Heart right ventricle (tissue), 16 donors: ENCODE measurements at places on chromosomes 16 and 17.
A peak's percentile ranks its signal among the peaks of the same experiment; 100 is the strongest.

DNA sequence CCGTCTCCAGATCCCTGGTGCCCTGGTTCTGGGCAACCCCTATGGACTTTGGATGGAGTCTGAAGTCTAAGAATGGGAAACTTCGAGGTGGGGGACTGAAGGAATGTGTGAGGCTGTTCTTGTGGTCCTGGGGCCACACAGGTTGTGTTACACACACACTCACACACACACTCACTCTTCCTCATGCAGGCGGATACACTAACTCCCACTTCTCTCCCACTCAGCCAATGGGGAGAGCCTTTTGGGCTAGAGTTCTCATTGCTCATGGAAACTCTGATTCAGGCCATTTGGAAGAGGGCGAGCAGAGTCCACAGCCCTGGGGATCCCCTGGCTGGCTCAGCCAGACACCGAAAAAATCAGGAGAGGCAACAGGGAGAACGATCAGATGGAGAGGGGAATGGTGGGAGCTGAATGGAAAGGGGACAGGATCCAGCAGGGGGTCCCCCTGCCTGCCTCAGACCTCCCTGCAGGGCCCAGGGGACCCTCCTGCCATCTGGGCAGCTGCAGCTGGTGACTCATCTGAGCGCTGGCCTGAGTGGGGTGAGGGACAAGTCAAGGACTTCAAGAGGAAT, 9.1 kb downstream of the IGFBP4 start:
- no peaks in the 10 kb centered on the region for H3K27me3 ChIP-seq
- H3K36me3 ChIP-seq, result no peaks in the 10 kb centered on the region
- peak overlapping the region; percentile 66 for H3K27ac ChIP-seq
- peak; percentile 60 for DNase-seq

- no peaks in the 10 kb centered on the region for H3K36me3 ChIP-seq
- H3K27ac ChIP-seq, result no peak overlapping the region
- no peak for DNase-seq
- H3K4me1 ChIP-seq, result peaks cover 4% of the 10 kb centered on the region
These were observed 9.1 kb downstream of the NEUROD2 start for GRCh38 chr17:39598630-39599003.

DNA sequence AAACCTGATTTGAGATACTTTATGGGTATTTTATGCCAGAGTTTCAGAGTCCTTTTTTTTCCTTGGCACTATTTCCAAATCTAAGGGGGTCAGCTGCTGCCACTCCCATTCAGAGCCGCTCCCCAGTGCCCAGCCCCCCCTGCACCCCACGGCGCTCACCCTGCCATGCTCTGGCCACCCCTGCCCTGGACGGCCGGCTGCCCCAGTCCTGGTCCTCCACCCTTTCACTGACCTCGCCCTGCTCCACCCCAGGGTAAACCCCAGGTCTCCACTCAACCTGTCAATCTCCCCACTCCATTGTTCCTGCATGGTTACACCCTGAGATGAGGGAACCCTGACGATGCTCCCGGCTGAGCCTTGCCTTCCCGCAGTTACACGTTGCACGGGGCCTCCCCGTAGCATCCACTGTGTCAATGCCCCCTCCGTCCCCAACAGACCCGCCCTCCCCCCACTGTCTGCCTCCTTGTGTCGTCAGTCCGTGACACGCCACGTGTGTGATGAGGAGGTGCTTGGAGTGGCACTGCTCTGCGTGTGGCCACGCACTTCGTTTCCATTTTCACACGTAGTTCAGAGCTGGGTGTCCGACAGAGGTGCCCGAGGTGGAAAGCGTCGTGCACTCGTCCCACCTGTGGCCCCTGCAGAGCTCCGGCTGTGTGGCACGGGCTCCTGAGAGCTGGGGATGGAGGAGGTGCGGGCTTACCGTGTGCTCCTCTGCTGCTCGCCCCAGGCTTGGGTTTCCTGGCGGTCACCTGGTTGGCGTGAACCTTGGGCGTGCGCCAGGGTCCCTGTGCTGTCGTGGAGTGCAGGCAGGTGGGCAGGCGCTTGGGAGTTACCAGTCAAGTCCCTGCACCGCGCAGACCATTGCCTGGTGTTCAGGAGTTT, 116.5 kb downstream of the BANP start:
- no peak for DNase-seq
- H3K4me1 ChIP-seq, result peaks cover 9% of the 10 kb centered on the region
- H3K4me3 ChIP-seq, result no peak overlapping the region
- no peak overlapping the region for H3K27ac ChIP-seq

- peaks cover 5% of the 10 kb centered on the region for H3K4me1 ChIP-seq
- H3K27ac ChIP-seq, result no peak overlapping the region
- no peaks in the 10 kb centered on the region for H3K36me3 ChIP-seq
- H3K4me3 ChIP-seq, result no peak overlapping the region
- no peaks in the 10 kb centered on the region for H3K27me3 ChIP-seq
These were observed 6.9 kb downstream of the C17orf67 start for GRCh38 chr17:56826611-56827414.

GRCh38 chr16:55832773-55833691, at the start of gene CES1:
Gene CES1 (minus strand): TSS chr16:55833096. CDS start chr16:55833055, 41 bp downstream.
- H3K36me3 ChIP-seq, result no peaks in the 10 kb centered on the region
- no peaks in the 10 kb centered on the region for H3K27me3 ChIP-seq
- H3K4me1 ChIP-seq, result no peaks in the 10 kb centered on the region
- no peak within 1 kb of the TSS for H3K27ac ChIP-seq
- DNase-seq, result peak; percentile 68

- peaks cover 28% of the 10 kb centered on the region for H3K4me1 ChIP-seq
- DNase-seq, result no peak
- no peak overlapping the region for H3K4me3 ChIP-seq
- no peaks in the 10 kb centered on the region for H3K27me3 ChIP-seq
These were observed 135.8 kb downstream of the CCDC182 start for GRCh38 chr17:57609125-57609877.

GRCh38 chr17:48723423-48724250, 652 bp downstream of the PRAC2 start:
- no peaks in the 10 kb centered on the region for H3K36me3 ChIP-seq
- peaks cover 100% of the 10 kb centered on the region for H3K27me3 ChIP-seq
- DNase-seq, result peak; percentile 18
- no peaks in the 10 kb centered on the region for H3K4me1 ChIP-seq

- no peak overlapping the region for H3K4me3 ChIP-seq
- H3K36me3 ChIP-seq, result no peaks in the 10 kb centered on the region
- no peak overlapping the region for H3K27ac ChIP-seq
- H3K27me3 ChIP-seq, result no peaks in the 10 kb centered on the region
These were observed 24.0 kb downstream of the MYO19 start for GRCh38 chr17:36510636-36511035.

DNA sequence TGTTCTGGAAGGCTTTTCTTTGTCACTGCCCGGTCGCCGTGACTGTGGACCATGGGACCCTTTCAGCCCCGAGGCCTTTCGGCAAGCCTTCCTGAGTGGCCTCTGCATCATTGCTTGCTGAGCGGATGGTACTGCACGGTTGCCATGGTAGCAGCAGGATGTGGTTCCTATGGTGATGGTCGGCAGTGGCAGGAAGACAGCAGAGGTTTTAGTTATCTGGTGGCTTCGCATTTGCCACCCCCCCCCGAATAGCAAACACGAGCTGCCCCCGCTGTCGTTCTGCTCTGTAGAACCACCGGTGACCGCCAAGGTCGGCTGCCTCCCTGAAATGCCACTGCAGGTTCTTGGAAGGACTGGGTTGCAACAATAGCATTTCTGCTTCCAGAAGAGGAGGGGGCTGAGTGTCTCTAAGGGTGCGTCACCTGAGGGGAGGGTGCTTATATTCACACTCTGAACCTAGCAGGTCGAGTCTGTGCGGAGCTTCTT, 76.6 kb downstream of the CMIP start:
- H3K4me1 ChIP-seq, result no peaks in the 10 kb centered on the region
- no peaks in the 10 kb centered on the region for H3K27me3 ChIP-seq
- no peak overlapping the region for H3K4me3 ChIP-seq
- H3K27ac ChIP-seq, result no peak overlapping the region
- H3K36me3 ChIP-seq, result no peaks in the 10 kb centered on the region

GRCh38 chr17:51957786-51958185, 200.7 kb downstream of the CA10 start:
- H3K27ac ChIP-seq, result no peak overlapping the region
- no peaks in the 10 kb centered on the region for H3K27me3 ChIP-seq
- H3K36me3 ChIP-seq, result no peaks in the 10 kb centered on the region

DNA sequence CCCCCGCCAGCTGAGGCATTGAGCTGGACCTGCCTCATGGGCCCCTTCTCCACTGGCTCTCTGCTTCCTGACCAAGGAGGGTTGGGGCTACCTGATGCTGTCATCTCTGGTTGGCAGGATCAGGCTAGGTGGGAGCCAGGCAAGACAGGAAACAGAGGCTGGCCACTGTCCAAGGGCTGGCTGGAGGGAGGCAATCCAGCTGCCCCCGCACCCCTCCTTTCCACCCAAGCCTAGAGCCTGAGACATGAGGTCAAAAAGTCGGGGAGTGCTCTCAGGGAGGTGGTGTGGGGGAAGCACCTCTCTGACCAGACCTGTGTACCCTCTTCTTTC, 14.5 kb downstream of the NGFR start:
- H3K4me1 ChIP-seq, result peaks cover 10% of the 10 kb centered on the region
- peaks cover 24% of the 10 kb centered on the region for H3K27me3 ChIP-seq
- no peaks in the 10 kb centered on the region for H3K36me3 ChIP-seq
- no peak for DNase-seq
- no peak overlapping the region for H3K4me3 ChIP-seq

DNA sequence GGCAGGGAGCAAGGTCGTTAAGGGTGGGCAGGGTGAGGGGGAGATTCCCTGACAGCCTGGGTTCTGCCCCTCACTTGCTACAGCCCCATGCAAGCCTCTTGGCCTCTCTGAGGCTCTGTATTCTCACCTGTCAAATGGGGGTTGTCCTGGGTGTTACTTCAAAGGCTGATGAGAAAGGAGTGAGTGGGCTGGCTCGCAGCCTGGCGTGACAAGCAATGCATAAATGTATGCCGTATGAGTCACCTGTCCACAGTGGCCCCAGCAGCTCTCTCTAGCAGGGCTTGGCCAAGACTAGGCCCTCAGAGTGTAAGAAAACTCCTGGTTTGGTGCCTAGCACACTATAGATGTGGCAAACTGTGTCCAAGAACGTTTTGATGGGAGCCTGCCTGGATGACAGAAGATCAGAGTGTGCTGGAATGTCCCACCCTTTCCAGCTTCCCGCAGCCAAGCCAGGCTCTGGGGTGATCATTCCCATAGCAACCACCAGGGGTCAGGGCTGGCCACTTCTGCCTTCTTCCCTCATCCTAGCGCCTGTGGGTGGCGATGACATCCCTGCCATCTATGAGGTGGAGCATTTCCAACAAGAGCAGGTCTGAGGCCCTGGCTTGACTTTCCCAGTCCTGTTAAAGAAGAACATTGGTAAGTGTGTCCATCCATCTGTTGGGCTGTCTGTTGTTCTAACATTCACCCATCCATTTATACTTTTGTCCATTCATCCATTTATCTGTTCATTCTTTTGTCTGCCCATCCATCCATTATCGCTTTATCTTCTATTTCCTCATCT, 37.2 kb upstream of the ADGRG1 start:
- no peak overlapping the region for H3K27ac ChIP-seq
- H3K36me3 ChIP-seq, result no peaks in the 10 kb centered on the region
- peak; percentile 65 for DNase-seq
- H3K4me1 ChIP-seq, result no peaks in the 10 kb centered on the region

DNA sequence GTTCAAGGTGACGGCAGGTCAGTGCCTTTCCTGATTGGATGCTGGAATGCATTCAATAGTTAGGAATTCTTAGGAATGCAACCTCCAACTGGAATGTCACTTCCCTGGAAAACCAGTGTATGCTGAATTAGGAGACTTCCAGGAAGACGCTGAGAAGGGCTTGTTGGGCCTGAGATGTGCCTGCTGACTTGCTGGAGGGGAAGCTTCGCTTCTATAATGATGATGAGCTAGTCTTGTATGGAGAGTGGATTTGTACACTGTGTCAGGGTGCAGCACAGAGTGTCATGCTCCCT, 45.6 kb downstream of the SMPD3 start:
- no peak for DNase-seq
- no peaks in the 10 kb centered on the region for H3K27me3 ChIP-seq
- H3K4me1 ChIP-seq, result no peaks in the 10 kb centered on the region
- H3K27ac ChIP-seq, result no peak overlapping the region

GRCh38 chr17:29116804-29117753, 63.1 kb downstream of the MYO18A start:
- peak overlapping the region; percentile 31 for H3K27ac ChIP-seq
- H3K36me3 ChIP-seq, result peaks cover 93% of the 10 kb centered on the region
- H3K27me3 ChIP-seq, result no peaks in the 10 kb centered on the region
- peaks cover 17% of the 10 kb centered on the region for H3K4me1 ChIP-seq
- no peak overlapping the region for H3K4me3 ChIP-seq
- peak; percentile 84 for DNase-seq

DNA sequence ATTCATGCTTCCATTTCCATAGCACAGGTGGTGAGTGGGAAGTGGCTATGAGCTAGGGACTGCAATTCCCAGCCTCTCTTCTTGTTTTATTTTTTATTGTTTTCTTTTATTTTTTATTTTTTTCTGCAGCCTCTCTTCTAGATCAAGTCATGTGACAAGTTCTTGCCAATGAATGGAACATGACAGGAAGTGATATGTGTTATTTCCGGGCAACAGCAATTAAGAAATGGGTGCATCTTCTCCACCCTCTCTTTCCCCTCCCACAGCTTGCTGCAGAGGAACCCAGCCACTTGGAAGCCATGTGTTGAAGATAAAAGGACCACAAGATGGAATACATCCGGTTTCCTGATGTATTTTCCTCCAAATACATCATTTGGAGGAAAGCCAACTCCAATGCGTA, 23.6 kb downstream of the IRX5 start:
- no peak overlapping the region for H3K4me3 ChIP-seq
- no peak for DNase-seq
- H3K27ac ChIP-seq, result no peak overlapping the region
- no peaks in the 10 kb centered on the region for H3K4me1 ChIP-seq
- peaks cover 15% of the 10 kb centered on the region for H3K27me3 ChIP-seq

DNA sequence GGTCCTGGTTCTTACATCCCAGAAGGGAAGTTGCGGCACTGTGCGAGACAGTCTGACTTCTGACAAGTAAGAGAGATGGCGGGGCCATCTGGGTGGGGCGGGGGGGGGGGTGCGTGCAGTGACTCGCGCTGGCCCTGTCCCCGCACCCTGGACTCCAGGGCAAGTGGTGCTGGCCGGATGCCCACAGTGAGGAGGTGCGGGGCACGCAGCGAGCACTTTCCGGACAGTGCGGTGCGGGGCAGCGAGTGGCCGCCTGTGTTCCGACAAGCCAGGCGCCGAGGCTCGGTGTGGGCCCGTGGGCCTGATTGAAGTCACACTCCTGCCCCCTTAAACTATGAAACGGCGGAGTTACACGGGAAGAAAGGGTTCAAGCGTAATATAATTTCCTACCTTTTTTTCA, 106.4 kb downstream of the BANP start:
- H3K36me3 ChIP-seq, result peaks cover 8% of the 10 kb centered on the region
- no peak overlapping the region for H3K4me3 ChIP-seq
- DNase-seq, result no peak
- H3K27me3 ChIP-seq, result no peaks in the 10 kb centered on the region

- no peak overlapping the region for H3K4me3 ChIP-seq
- no peaks in the 10 kb centered on the region for H3K27me3 ChIP-seq
- no peak for DNase-seq
- no peak overlapping the region for H3K27ac ChIP-seq
- no peaks in the 10 kb centered on the region for H3K36me3 ChIP-seq
These were observed 21.5 kb downstream of the DCAF7 start for GRCh38 chr17:63571632-63572310.
